ENCODE measurements at places on chromosomes 13 and 19. TPM values are rescaled to one million over a fixed set of nuclear protein-coding genes. Genes with fewer than 3 reads are reported as not detected.
A peak's percentile ranks its signal among the peaks of the same experiment; 100 is the strongest.

Gene SIX5
- total RNA-seq, result 67.6 TPM

Gene ADPRHL1
- total RNA-seq, result 3.8 TPM

Gene NCAN
- total RNA-seq, result not detected

Gene ICAM5
- total RNA-seq, result 0.52 TPM

Gene FOSB
- total RNA-seq, result 1.0 TPM

Gene WDR87
- total RNA-seq, result not detected

Gene ATP8A2
- 4.3 TPM for total RNA-seq

Gene TRAPPC2B
- total RNA-seq, result 21.6 TPM

Gene ZNF44
- total RNA-seq, result 11.4 TPM

GRCh38 chr13:52033039-52033438, 8.5 kb downstream of the UTP14C start:
- DNase-seq, result no peak

- DNase-seq, result no peak
Measured at GRCh38 chr19:43395561-43395960, 19.1 kb upstream of the TEX101 start.

DNA sequence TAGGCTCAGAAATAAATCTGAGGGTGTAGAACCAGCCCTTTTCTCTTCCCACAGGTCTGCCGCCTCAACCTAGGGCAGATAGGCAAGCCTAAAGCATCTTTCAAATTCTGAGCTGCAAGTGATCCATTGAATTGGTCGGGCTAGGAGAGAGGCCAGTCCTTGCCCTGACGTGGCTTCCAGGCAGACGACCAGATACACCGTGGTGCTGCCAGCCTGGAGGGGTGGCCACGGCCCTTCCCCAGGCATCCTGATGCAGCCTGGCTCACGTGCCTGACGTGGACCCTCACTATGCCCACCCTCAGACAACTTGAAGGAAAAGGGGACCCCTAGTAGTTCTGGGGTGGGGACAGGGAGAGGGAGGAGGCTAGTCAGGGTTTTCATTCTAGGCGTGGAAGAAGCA, 859.3 kb upstream of the KLHL1 start:
- DNase-seq, result no peak

GRCh38 chr19:14817052-14817451, 17.9 kb downstream of the OR7A5 start:
- DNase-seq, result no peak

DNA sequence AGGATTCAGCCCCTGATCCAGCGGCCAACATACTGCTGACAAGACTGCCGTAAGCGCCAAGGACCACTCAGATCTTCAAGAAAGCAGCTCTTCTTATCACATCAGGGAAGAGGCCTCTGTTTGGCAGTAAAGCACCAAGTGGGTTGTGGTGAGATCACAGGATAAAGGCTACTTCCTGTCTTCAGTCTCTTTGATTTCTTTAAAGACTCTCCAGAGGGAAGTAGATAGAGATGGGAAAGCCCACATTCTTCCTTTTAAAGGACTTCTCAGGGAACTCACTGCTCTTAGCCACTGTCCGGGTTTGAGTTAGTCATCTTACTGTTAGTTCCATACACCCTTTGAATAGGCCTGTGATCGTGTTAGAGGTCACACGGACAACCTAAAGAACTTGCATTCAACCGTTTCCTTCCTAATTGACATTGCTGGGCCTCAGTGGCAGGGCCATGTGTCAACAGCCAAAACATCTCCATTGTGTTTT, 47.2 kb upstream of the POMP start:
- DNase-seq, result no peak

DNA sequence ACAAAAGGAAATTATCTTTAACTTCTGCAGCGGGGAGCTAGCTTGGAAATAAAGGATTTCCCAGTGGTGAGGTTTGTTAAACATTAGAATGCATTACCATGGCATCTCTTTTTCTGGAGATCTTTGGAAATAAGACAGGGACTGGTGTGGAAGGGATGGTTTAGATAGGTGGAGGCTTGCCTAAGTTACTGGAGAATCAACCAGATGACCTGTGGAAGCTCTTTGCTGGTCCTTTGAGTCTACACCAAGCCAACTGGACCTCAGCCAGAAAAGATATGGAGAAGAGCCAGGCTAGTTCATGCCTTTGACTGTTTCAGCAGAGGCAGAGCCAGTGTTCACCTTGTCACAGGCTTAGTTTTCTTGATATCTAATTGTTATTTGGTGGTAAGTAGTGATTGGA, 134.7 kb downstream of the KCNRG start:
- DNase-seq, result peak; percentile 53

DNA sequence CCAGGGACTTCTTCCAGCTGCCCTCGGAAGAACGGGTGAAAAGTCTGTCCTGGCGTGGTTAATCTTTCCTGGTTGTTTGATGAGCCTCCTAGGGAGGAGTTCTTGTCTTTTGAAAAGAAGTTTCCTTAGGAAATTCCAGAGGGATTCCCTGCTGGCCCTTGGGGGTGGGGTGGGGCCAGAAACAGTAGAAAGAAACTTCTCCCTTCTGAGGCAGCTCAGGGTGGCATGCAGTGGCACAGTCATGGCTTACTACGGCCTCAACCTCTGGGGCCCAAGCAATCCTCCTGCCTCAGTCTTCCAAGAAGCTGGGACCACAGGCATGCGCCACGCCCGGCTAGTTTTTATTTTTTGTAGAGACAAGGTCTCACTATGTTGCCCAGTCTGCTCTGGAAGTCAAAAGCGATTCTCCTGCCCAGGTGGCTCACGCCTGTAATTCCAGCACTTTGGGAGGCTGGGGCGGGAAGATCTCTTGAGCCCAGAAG, 1.5 kb downstream of the ZNF101 start:
- DNase-seq, result peak; percentile 46

DNA sequence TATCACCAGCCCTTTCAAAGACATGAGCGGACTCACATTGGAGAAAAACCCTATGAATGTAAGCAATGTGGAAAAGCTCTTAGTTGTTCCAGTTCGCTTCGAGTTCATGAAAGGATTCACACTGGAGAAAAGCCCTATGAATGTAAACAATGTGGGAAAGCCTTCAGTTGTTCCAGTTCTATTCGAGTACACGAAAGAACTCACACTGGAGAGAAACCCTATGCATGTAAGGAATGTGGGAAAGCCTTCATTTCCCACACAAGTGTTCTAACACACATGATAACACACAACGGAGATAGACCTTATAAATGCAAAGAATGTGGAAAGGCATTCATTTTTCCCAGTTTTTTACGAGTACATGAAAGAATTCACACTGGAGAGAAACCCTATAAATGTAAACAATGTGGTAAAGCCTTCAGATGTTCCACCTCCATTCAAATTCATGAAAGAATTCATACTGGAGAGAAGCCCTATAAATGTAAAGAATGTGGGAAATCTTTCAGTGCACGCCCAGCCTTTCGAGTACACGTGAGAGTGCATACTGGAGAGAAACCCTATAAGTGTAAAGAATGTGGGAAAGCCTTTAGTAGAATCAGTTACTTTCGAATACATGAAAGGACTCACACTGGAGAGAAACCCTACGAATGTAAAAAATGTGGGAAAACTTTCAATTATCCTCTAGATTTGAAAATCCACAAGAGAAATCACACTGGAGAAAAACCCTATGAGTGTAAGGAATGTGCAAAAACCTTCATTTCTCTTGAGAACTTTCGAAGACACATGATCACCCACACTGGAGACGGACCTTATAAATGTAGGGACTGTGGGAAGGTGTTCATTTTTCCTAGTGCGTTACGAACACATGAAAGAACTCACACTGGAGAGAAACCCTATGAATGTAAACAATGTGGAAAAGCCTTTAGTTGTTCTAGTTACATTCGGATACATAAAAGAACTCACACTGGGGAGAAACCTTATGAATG, 17.6 kb downstream of the ZNF791 start:
- no peak for DNase-seq

GRCh38 chr13:60020288-60020687, 143.4 kb downstream of the DIAPH3 start:
- DNase-seq, result no peak

GRCh38 chr13:99995104-99995588, 13.6 kb downstream of the ZIC2 start:
- no peak for DNase-seq

- DNase-seq, result peak; percentile 10
Measured at GRCh38 chr19:7844951-7845350, 14.9 kb downstream of the EVI5L start.

DNA sequence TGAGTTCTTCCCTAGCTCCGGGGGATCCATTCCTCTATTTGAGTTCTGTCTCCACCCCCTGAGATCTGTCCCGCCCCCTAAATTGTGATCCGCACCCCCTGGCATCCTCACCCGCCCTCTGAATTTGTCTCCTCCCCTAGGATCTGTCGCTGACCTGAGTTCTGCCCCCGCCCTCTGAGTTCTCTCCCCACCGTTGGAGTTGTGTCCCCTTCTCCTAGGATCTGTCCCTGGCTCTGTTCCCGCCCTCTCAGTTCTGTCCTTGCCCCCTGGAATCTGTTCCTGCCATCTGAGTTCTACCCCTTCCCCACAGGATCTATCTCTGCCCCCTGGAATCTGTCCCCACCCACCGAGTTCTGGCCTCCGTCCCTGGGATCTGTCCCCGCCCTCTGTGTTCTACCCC, 1.0 kb upstream of the SLC17A7 start:
- peak; percentile 68 for DNase-seq

GRCh38 chr13:40640202-40640601, 26.2 kb downstream of the FOXO1 start:
- no peak for DNase-seq

DNA sequence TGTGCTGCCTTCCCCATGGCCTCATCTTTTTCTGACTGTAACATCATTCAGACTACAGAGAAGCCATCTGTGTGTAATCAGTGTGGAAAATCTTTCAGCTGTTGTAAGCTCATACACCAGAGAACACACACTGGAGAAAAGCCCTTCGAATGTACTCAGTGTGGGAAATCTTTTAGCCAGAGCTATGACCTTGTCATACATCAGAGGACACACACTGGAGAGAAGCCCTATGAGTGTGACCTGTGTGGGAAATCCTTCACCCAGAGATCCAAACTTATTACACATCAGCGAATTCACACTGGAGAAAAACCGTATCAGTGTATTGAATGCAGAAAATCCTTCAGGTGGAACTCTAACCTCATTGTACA, 17.2 kb upstream of the ZNF8 start:
- no peak for DNase-seq

DNA sequence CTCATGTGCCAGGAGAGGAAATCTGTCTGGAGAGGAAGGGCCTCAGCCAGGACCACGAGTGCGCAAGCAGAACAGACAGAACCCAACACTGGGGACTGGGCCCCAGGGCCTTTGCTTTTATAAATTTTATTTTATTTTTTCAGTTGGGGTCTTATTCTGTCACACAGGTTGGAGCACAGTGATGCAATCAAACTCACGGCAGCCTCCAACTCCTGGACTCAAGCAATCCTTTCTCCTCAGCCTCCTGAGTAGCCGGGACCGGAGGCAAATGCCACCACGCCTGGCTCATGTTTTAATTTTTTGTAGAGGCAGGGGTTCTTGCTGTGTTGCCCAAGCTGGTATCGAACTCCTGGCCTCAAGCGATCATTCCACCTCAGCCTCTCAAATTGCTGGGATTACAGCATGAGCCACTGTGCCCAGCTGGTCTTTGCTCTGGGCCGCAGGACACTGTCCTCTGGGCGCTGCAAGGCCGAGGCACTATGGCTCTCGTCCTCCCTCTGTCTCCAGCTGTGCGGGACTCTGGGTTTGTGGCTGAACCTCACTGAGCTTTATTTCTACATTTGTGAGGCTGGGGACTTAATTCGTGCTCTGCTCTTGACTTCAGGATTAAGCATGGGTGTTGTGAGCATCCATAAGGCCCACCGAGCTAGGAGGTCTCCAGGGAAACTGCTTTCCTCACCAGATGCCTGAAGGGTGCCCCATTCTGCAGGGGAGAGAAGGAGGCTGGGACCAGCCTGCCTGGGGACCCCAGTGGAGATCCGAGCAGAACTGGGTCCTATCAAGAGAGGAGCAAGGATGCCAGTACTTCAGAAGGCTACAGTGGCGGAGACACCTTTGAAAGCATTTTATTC, 144.2 kb upstream of the VSTM2B start:
- no peak for DNase-seq
